GM19239 (cell line): ENCODE measurements at places on chromosomes 3 and 15.

- peak; percentile 93 for DNase-seq
Measured at GRCh38 chr3:13040361-13041074, 32.7 kb downstream of the IQSEC1 start.

DNA sequence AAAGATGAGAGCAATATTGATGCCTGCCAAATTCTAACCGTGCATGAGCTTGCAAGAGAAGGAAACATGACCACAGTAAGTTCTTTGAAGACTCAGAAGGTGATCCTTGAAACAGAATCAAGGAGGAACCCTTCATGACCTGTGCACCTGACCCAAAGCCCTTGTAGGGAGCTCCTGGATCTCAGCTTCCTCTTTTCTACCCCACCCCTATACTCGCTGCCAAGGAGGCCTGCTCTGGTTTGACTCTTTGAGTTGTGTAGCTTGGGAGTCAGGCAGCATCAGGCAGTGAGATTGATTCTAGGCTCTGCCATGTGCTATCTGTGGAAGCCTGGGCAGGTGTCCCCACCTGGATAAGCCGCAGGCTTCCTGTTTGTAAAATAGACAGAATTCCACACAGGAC, 10.6 kb downstream of the TTC21A start:
- no peak for DNase-seq

DNA sequence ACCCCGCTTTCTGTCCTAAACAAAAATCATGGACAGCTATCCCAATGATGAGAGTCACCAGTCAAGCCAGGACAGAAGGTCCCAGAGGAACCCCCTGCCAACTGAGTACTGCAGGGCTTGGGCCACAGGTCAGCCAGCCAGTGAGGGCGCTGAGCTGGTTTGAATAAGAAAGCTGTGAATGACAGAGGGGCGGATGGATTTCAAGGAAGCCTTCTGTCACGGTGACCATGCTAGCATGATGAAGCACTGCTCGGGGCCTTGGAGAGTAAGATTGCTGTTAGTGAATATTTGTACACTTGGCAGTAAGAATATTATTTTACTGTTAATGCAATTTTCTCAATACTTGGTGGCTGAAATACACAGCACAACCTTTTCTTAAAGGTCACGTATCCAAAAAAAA, 734.0 kb upstream of the NR2F2 start:
- no peak for DNase-seq

GRCh38 chr3:72482589-72483321, 365.5 kb downstream of the SHQ1 start:
- DNase-seq = peak; percentile 21

DNA sequence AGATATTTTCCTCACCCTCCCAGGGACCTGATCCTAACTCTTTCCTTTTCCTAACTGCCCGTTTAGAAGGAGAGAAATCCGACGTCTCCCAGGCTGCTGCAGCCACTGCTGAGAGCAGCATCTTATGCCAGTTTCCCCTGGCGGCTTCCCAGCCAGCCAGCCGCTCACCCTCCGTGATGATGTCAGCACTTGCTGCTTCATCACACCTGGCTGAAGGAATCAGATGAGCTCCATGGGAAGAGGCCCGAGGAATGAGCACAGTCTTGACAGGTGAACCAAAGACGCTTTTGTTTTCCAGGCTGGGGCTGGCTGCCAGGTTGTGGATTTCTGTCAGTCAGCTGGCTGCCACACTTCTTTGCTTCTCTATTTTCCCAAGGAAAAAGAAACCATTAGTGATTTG, 445.1 kb upstream of the RBMS3 start:
- no peak for DNase-seq

DNA sequence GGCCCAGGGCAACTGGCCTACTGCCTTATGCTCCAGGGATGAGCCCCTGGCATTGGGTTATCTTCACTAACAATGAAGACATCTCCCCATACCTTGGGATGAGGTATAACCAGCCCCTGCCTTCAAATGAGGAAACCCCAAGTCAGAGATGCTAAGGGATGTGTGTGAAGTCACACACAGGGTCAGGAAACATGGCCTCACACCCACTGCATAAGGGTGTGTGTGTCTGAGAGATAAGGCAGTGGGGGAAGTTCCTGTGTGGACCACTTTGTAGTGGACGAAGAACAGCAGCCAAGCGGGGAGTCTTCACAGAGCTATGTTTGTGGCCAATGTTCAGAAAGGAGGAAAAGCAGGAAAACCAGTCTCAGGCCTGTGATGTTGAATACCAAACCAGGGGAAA, 10.5 kb downstream of the ELP6 start:
- no peak for DNase-seq

DNA sequence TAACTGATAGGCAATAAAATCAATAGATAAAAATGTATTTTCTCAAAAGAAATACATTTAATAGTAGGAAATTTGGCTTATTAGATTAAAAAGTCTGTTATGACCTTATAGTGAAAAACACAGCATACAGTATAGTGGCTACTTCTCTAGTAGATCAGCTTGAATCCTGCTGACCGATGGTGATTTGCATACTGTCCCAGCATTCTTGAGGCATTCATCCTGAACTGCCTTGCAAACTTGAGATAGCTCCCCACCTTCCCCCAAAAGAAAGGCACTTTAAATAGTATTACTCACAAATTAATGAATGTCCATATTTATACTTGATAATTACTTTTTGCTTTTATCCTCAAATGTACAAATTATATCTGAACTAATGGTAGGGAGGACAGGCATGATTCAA, 6.7 kb downstream of the CHMP2B start:
- DNase-seq = no peak

DNA sequence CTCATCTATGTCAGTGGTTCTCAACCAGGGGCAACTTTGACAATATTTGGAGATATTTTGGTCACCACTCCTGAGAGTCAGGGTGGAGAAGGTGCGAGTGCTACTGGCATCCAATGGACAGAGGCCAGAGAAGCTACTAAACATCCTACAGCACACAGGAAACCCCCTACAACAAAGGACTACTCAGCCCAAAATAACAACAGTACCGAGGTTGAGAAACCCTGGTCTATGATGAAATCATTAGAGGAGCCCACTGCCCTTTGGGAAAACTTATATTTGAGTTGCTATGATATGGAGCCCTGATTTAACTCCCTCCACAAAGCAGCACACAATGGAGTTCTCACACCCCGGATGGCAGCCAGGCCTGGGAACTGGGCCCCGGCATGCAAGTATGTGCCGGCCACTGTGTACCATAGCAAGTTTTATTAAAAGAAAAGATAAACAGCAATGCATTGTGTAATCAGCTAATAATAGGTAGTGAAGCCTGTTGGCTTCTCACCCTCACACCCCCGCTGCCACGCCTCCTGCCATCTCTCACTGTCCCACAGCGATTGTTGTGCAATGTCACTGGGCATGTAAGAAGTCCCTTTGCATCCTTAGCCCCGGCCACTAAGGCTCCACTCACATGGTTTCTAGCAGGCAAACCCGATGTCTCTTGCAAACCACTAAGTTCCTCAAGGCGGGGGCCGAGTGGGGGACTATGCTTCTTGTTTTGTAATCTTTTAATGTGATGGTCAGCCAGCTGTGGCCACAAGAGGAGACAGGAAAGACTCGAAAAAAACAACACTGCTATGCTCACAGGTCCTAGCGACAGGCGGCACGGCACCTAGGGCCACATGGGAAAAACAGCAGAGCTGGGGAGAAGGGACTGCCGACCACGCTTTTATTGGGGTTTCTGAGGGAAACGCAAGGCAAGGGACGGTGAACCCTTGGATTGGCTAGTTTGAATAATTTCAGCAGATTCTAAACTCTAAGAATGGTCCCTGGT, 110.0 kb downstream of the AQP9 start:
- no peak for DNase-seq

GRCh38 chr15:56732135-56732885, 999 bp downstream of the ZNF280D start:
- peak; percentile 9 for DNase-seq
